ENCODE measurements at places on chromosomes 5 and 9.

DNA sequence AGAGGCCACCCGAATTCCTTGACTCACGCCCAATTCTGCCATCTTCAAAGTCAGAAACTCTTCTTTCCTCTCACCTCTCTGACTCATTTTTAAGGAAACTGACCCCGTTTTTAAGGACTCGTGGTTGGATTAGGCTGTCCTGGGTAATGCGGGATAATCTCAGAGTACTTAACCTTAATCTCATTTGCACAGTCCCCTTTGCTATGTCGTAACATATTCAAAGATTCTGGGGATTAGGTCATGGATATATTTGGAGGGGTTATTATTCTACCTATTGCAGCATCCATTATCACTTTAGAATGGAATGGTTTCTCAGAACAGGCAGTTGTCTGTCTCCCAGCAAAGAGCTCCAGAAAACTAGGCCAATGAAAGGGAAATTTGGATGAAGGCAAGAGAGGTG lies 80.8 kb upstream of the IL12B start:
- DNase-seq = no peak

GRCh38 chr9:95131023-95131943 lies 186.2 kb downstream of the FANCC start:
- DNase-seq = peak; percentile 16

DNA sequence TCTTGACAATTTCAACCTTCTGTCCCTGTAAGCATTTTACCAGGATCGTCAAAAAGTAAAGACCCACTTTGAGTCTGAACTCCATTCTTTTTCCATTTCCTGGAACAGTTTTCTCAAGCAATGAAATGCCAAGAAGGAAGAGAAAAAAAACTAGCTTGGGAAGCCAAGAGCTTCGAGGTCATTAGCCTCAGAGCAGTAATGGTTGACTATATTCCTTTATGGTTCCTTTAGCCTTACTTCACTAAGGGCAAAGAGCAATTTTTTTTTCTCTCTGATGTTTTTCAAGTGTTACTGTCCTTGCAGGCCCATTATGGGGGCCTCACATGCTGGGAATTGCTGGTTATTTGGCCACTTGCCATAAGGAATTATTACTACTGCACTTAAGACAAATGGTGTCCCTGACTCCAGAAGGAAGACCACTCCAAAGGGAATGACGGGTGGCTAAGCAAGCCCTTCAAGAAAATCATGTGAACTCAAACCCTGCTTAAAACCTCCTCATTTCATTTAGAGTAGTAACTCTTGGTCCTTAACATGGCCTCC lies 37.1 kb downstream of the BNC2 start:
- no peak for DNase-seq

DNA sequence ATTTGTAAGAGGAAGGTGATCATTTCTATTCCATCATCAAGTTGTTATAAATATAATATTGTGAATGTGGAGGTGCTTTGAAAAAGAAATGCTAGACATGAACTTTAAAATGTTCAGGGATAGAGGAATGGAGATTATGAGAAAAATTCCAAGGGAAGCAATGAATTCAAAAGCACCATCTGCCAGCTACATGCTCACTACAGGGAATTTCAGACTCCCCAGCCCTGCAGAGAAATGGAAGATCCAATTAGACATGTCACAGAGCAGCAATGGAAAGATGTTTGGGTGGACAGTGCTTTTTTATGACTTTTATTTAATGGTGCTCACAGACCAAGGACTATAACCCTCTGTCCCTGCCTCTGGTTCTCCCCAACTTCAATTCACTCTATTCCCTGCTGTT lies 209.7 kb downstream of the ESM1 start:
- no peak for DNase-seq

DNA sequence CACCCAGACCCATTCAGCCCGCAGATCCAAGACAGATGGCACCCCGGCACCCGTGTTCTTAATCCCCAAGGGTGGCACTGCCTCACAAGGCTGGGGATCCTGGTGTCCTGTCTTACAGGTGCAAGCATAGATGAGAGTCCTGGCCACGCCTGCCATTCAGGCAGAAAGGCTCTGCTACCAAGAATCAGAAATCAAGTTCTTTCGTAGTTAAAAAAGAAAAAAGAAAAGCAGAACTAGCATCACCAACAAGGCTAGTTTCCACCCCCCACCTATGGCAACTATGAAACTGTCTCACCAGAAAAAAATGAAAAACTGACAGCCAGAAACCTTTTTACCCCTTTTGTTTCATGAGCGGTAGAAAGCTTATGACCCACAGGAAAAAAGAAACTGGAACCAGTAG lies 170.4 kb downstream of the SYK start:
- no peak for DNase-seq

DNA sequence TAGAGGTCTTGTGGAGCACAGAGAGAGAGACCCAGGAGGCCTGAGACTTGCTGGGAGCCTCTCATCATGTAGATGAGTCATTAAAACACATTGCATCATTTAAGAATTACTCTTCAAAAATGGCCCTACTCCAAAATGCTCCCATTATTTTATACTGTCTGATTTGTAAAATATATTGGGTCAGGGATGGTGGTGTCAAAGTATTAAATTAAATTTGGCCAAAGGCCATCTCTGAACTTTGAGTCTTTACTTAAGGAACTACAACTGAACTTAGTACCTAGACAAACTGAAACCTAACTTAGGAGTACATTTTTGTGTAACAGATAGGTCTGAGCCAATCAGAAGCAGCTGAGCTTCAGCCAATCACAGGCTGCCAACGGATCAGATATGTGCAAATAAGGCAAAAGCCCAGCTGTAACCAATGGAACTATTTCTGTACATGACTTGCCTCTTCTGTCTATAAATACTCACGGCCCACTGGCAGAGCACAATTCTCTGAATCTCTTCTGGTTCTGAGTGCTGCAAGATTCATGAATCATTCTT lies 657.2 kb downstream of the TLE1 start:
- no peak for DNase-seq

DNA sequence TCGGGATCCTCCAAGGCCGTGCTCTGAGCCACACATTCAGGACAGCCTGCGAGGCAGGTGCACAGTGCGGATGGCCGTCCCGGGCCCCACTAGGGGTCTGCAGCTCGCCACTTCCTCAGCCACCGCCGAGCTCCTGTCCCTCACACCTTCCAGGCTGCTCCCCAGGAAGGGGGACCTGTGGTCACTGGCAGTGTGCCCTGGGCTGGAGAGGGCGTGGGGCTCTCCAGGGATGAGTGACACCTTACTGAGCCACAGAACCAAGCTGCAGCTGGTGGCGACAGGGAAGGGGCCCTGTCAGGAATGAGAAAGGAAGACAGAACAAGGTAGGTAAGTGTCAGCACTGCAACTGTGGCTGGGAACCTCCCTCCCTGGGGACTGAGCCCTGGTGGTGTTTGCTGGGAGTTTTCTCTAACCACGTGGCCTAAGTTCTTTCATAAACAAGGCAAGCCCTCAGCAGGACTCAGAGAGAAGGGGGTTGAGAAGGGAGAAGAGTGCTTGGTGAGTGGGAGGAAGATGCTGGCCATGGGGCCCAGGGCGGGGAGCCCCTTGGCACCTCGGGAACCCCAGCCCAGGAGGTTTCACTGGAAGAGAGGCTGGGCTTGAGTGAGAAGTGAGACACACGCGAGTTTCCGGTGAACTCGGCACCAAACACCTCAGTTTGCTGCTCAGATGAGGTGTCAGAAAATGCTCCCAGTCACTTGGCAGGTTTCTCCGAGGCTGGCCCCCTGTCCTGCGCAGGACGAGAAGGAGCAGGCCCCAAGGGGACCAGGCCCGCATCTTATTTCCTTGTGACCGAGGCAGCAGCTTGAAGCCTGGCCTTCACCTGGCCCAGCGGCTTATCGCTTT lies 5.2 kb downstream of the IL13 start:
- DNase-seq = peak; percentile 10

- no peak for DNase-seq
Observed at GRCh38 chr9:4055032-4055431, 244.8 kb downstream of the GLIS3 start.

DNA sequence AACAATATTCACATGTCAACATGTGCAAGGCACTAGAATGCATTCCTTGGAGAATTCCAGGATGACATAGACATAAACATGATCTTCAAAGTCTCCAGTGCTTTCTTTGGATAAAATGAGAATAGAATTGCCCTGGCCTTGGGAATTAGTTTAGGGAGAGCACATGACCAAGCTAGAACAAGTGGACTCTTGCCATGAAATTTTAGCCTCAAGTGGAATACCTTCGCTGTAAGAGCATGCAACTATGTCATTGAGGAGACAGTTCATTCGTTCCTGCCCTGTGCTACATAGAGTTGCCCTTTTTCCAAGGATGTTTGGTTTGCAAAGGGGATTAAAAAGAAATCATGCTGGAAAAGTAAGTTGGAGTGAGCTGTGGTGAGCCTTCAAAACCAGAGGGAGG lies 42.7 kb downstream of the ZFAND5 start:
- no peak for DNase-seq

DNA sequence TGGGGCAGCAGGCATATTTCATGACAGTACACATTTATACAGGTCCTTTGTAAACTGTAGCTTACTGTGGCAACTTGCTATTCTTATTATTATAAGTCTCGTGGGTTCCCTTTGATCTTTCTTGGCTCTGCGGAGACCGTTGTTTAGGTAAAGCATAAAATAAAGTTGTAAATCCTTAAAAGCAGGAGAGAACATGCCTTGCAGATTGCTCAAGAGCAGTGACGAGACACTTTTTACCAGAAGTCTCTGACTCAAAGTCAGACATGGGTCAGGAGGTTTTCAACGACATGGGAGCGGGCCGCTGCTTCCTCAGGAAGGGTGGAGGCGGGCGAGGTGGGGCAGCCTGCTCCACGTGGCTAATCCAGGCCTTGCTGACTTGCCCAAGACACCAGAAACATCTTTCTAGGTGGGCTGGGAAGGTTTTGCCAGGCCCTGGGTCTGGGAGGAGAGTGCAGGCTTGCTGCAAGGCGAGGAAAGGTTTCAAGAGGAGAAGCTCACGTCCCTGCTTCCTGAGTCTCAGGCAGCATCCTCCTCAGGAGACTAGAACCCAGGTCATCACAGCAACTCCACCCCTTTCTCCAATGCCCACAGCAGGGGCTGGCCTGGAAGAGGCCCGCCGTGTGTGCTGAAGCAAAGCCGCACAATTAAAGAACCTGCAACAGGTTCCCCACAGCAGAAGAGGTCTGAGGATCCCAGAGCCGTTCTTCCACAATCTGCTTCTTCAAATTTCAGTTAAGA lies 6.5 kb downstream of the TBC1D2 start:
- DNase-seq = no peak

DNA sequence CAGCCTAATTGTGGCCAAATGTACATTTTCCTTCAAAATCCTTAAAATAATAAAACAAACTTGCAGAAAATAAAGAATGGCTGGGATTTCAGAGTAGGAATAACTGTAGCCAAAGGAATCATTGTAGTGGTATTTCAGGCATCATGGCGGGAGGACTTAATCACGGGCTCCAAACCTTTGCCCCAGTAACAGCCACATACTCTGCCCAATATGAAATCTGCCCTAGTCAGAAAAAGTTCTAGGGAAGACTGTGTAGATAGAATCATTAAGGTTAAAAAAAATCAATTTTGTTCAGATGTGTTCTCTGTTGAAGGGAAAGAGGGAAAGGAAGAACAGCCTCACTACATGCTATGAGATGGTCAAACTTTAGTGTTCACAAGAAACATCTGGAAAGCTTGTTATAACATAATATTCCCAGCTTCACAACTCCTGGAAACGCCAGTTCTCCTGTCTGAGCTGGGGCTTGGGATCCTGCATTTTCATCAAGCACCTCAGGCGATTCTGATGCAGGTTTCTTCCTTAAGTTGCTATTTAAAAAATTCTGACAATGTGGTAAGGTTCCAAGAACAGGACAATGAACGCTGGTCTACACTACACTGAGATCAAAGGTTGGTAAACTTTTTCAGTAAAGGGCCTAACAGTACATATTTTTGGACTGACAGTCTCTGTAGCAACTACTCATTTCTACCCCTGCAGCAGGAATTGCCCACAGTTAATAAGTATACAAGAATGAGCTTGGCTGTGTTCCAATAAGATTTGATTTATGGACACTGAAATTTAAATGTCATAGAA lies 87.9 kb downstream of the CEMIP2 start:
- no peak for DNase-seq

DNA sequence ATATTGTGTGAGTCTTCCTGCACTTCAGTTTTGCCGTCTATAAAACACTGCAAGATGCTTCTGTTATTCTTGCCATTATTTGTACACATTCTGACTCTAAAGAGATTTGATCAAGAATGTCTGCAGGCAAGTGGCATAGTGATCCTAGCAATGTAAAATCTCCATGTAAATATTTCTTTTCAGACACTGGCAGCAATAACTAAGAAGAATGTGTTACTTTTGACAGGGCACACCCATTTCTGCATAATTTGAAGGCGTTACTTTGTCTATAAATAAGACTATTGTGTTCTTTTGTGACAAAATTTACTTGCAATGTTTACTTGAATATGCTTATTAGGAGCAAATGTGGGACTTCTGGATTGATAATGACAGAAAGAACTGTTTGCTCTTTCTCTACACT lies 20.1 kb downstream of the RANBP3L start:
- DNase-seq = no peak

DNA sequence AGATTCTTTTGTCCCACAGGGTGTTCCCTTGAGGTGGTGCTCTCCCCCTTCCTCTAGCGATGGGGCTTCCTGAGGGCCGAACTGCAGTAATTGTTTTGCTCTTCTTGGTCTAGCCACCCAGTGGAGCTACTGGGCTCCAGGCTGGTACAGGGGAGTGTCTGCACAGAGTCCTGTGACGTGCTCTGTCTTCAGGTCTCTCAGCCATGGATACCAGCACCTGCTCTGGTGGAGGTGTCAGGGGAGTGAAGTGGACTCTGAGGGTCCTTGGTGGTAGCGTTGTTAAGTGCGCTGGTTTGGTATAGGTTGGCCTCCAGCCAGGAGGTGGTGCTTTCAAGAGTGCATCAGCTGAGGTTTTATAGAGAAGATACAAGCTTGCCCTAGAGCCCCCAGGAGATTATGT lies 20.4 kb upstream of the CEP72 start:
- DNase-seq = no peak

GRCh38 chr5:149153751-149154610 lies 12.7 kb downstream of the ABLIM3 start:
- DNase-seq = no peak

GRCh38 chr9:135051316-135052038 lies 36.0 kb upstream of the OLFM1 start:
- no peak for DNase-seq

GRCh38 chr9:134566196-134566847 lies 75.3 kb upstream of the COL5A1 start:
- no peak for DNase-seq

DNA sequence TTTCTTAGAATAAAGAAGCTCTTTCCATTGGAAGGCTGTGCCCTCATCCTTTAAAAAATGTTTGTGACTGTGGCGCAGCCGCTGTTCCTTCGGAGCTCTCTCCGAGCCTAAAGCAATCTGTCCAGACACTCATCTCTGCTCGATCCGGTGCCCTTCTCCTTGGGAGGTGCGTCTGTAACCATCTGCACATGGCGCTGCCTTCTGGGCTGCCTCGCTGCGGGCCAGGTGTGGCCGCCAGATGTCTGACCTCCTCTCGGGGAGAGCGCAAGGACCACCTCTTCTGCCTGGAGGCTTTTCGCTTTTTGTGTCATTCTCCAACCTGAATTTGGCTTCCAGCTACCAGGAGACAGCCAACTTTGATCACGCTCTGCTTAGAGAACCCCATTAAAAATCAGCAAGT lies 153.4 kb upstream of the PTCH1 start:
- DNase-seq = no peak

DNA sequence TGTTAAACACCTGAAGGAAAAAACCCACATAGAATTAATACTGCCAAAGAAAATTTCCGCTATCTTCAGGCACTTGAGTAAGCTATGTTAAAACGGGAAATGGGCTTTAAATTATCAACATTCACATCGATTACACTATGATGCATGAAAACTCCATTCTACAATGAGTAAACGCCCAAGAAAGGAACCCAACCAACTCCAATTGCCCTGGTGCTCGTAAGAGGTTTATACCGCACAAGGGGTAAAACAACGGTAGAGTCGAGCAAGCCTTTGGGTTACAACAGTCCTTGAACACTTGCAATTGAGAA lies 1.0 kb downstream of the AGTPBP1 start:
- DNase-seq = no peak
